ENCODE measurements at places on chromosomes 12 and 14.

- DNase-seq, result no peak
Observed at GRCh38 chr12:49346659-49347310, at the start of gene DNAJC22. Gene DNAJC22 (plus strand): TSS chr12:49346888. CDS start chr12:49348873, 1,985 bp downstream.

GRCh38 chr14:22519877-22520685, 68.9 kb downstream of the DAD1 start:
- no peak for DNase-seq

DNA sequence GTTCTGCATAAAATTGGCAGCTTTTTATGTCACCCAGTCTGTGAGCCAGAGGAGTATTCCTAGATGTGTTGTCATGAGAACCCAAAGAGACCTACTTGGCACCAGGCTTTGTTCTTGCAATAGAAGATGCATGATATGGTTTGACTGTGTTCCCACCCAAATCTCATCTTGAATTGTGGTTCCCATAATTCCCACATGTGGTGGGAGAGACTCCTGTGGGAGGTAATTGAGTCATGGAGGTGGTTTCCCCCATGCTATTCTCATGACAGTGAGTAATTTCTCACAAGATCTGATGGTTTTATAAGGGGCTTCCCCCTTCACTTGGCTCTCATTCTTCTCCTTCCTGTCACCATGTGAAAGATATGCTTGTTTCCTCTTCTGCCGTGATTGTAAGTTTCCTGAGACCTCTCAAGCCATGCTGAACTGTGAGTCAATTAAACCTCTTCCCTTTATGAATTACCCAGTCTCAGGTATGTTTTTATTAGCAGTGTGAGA, 572.0 kb upstream of the ATP2B1 start:
- DNase-seq, result no peak

DNA sequence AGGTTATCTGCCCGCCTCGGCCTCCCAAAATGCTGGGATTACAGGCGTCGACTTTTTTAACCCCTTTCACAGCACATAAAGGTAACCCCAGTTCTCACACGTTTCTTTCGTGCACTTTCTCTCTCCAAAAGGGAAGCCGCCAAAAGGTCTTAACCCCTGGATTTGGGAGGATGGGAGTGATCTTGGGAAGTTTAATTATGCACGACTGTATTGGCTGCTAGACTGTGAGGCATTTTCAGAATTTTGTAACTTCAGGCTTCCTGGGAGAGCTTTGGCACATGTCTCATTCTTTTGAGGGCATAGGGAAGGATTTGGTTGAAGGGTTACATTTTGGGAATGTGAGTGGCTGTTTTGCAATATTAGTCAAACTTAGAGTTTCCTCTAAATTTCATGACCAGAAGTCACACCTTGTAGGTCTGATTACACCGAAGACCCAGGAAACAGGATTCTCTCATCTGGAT, 1.4 kb upstream of the SMARCC2 start:
- DNase-seq, result peak; percentile 8

- DNase-seq, result no peak
Observed at GRCh38 chr12:53736592-53736991, 9.3 kb upstream of the CALCOCO1 start.

DNA sequence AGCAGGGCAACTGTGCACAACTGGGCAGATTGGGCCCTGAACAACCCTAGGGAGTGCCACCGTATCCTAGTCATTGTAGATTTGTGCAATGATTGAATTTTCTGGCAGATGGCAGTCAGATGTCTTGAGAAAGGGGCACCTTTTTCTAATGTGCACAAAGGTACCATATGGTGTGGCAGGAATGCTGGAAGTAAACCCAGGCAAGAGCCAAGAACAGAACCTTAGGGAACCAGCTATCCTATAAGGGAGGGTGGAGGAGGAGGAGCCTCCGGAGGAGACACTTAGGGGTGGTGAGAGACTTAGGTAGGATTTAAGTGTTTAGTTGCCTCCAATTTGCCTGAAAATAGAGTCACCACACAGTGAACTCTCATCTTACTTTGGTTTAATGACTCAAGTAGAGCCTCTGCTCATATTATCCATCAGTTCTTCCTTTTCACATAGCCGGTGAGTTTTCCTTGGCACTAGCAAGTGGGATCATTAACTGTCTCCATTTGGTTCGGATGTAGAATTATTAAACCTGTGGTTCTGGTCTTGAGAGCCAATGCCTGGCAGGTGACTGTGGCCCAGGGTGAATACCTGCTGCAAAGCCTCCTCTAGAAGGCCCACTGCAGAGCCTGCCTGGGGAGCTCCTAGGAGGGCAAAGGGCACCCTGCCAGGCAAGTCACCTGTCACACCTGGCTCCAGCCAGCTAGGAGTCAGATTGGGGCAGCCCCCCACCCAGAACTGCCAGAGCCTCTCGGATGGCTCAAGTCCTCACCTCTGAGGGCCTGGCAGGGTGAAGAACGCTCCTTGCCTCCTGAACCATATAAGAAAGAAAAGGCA, 184.4 kb upstream of the HIF1A start:
- DNase-seq, result no peak

GRCh38 chr14:65485516-65485915, 73.0 kb downstream of the FUT8 start:
- DNase-seq, result no peak

DNA sequence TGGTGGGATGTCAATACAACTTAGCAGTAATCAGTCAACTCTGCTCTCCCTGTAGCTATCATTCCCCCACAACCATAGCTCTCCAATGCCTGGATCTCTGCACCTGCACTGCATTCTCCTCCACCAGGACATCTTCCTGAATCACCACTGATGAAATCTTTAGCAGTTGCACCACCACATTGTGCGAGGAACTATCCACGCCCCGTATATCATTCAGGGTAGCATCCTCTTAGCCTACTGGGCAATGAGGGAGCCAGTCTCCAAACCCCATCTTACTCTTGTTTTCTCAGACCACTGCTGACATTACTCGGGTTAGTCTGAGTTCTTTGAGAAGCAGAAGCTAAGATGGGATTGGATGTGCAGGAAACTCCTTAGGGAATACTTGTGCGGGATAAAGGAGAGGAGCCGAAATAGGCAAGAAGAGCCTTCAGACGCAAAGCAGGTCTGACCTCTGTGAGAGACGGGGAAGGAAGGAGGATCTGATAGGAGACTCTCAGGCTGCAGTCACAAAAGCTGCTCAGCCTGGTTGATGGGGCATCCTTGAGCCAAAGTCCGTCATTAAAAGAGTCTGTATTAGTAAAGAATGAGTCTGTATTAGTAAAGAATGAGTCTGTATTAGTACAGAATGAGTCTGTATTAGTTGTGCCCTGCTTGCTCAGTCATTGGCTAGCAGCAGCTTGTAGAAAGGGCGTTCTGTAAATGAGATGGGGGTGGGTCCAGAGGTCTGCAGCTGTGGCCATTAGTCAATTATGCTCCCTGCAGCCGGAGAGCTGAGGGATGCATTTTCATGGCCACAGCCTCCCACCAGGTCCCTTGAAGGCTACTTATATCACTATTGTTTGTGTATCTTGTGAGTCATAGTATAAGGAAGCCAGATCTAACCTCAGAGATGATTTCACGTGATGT, 49.6 kb upstream of the RASSF3 start:
- DNase-seq, result no peak

DNA sequence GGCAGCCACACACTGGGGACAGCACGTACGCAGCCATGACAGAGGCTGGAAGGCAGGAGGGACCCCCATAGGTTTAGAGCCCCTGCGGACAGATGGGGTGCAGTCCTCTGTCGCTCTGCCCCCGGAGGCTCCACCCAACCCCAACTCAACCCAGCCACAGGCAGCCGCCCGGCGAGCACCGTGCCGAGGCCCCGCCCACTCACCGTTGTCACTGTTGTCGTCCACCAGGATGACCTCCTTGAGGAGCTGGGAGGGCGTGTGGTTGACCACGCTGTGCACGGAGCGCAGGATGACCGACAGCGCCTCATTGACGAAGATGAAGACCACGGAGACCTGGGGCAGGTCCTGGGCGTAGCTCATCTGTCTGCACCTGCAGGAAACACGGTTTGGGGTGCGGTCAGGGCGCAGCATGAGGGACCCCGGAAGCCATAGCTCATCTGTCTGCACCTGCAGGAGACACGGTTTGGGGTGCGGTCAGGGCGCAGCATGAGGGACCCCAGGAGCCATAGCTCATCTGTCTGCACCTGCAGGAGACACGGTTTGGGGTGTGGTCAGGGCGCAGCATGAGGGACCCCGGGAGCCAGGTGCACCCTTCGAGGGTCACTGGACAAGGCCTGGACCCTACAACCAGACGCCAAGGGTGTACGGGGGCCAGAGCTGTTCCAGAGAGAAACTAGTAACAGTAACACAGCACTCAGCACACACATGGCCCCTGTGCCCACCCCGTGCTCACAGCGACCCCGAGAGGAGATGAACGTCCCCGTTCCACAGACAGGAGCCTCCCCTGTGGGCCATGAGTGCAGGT, 66.9 kb downstream of the GALNT9 start:
- DNase-seq, result no peak

DNA sequence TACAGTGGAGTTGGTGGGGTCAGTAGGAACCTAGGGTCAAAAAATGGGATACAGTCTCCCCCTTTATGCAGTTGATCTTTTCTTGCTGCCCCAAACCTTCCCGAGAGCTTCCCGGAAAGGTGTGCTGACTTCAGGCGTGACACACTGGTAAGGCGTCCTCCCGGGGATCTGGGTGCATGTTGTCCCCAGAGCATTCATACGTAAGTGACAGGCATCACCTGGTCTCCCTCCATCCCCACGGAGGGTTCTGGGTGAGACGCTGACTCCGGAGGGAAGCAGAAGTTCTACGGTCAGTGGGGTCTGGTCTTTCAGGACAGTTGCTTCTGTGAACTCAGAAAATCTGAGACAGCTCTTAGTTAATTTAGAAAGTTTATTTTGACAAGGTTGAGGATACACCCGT, 159.6 kb upstream of the RTL1 start:
- no peak for DNase-seq

GRCh38 chr14:51081712-51082111, 13.2 kb downstream of the TRIM9 start:
- no peak for DNase-seq

DNA sequence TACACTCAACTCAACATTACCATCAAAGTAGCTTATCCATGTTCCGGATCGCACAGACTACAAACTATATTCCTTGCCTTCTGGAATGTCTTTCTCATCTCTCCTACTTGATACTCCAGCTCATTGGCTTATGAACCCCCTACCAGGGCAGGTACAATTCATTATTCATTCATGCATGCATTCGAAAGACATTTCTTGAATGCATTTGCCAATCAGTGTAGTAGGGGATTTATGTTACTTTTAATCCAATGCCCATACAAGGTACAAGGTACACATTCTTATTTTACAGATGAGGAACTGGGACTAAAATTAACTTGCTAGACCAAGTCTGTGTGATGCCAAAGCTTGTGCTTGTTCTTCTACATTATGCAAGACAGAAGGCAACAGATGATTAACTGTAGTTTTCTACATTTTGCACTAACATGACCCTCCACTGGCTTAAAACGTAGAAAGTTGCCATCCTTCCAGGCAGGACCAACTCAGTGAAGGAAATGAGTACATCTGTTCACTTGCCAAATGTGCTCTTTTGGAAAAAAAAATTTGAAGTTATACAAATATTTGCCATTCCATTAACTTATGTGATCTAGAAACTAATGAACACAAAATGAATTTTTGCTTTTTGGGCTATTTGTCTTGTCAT, 53.8 kb upstream of the KCNJ8 start:
- DNase-seq, result no peak

- no peak for DNase-seq
Observed at GRCh38 chr14:104781271-104782077, 14.1 kb downstream of the AKT1 start.

DNA sequence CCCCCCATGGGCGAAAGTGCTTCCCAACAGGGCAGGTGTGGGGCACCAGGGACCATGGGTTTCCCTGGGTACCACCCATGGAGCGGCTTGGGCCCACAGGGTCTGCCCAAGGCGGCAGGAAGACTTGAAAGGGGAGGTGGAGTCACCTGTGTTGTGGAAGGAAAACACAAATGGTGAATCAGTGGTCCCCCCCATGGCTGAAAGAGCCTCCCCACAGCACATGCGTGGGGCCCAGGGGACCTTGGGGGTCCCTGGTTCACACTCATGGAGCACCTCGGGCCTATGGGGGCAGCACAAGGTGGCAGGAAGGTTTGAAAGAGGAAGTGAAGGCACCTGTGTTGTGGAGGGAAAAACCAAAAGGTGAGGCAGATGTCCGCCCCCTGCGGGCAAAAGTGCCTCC, 581.9 kb downstream of the ALG10 start:
- no peak for DNase-seq

- DNase-seq, result no peak
Observed at GRCh38 chr14:64601571-64601970, 51.8 kb downstream of the PPP1R36 start.

GRCh38 chr12:129641926-129642325, 261.9 kb downstream of the TMEM132D start:
- DNase-seq, result no peak

DNA sequence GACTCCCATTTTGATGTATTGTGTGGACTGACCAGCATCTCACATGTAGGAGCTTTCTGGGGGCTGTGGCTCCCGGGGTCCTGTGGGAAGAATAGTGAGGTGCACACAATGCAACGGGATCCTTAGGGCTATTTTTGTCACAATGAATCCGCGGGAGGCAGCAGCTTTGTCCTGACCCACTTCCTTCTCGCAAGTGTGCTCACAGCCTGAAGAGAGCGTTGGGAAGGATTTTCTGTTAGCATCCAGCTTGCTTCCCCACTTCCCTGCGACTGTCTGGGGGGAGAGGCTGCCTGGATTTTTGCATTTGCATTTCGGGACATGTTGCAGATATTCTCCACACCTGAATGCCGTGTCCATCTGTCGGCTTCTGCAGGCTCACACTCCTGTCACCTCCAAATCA, 31.9 kb downstream of the FZD10 start:
- no peak for DNase-seq

- DNase-seq, result no peak
Observed at GRCh38 chr14:100448376-100448775, 125.2 kb downstream of the SLC25A47 start.

DNA sequence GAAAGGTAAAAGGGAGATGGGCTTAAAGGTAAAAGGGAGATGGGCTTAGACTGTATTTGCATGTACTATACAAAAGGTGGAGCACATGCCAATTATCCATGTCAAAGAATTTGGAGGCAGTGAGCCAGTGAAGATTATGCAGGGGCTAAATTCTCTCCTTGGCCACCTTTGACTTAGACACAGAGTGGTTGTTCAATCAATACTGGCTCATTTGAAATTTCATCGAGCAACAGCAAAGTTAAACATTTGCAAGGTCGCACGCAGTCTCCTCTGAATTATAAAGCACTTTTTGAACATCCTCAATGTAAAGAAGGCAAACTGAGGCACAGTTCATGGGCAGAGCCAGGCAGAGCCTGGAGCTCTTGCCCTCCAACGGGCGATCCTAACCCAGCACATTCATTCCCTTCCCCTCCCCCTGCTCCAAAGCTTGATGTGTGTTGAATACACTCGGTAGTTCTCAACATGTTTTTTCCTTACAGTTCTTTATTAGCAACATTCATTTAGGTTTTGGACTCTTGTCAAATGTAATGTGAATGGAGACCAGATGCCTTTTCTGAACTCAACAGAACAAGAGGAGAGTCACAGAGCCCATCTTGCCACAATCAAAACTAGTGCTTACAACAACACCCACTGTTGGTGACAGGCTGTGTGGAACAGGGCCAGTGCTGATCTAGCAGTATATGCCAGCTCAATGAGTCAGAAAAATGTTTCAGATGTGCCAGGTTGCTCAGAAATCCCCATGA, 169.7 kb upstream of the G2E3 start:
- no peak for DNase-seq

Measured in neural crest cell (in vitro differentiated cells).